AG08396 (cell line): ENCODE measurements at places on chromosomes 12 and 14.

GRCh38 chr14:74169906-74170305 is 69.3 kb upstream of the VSX2 start:
- no peak for DNase-seq

- DNase-seq, result no peak
Measured at GRCh38 chr14:57897144-57897748, 31.4 kb upstream of the SLC35F4 start.

GRCh38 chr14:96235426-96235825 is 20.6 kb upstream of the BDKRB1 start:
- no peak for DNase-seq

DNA sequence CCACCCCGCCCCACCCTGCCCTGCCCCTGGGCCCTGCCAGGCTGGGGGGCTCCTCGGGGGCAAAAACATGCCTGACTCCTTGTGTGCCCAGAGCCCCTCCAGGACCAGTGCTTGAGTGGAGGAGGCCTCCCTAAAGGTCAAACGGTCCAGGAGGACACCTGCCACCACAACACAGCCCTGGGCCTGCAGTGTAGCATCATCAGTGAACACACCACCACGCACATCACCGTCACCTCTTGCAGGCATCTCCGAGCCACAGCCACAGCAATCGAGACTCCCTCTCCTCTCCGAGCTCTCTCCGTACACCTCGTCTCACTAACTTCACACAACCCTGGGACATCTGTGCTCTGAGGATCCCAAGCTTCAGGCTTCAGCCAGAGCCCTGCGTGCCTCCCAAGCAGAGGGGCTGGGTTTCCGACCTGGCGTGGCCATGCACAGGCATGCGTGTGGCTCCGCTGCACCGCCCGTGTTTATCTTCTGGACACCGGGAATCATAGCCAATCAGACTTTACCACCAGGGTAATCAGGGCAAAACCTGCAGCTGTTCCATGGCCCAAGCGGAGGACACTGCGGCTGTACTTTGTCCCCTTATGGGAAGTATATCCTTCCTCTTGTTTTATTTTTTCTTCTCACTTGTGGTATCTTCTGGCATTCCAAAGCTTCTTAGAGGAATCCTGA is 6.2 kb upstream of the DIO3 start:
- no peak for DNase-seq
